A172 (cell line): ENCODE measurements at places on chromosomes 5 and 9.

- peak; percentile 90 for DNase-seq
Measured at GRCh38 chr5:151651997-151652645, 34.6 kb downstream of the SPARC start.

GRCh38 chr5:89556215-89556913 is 673.4 kb upstream of the MEF2C start:
- peak; percentile 87 for DNase-seq

DNA sequence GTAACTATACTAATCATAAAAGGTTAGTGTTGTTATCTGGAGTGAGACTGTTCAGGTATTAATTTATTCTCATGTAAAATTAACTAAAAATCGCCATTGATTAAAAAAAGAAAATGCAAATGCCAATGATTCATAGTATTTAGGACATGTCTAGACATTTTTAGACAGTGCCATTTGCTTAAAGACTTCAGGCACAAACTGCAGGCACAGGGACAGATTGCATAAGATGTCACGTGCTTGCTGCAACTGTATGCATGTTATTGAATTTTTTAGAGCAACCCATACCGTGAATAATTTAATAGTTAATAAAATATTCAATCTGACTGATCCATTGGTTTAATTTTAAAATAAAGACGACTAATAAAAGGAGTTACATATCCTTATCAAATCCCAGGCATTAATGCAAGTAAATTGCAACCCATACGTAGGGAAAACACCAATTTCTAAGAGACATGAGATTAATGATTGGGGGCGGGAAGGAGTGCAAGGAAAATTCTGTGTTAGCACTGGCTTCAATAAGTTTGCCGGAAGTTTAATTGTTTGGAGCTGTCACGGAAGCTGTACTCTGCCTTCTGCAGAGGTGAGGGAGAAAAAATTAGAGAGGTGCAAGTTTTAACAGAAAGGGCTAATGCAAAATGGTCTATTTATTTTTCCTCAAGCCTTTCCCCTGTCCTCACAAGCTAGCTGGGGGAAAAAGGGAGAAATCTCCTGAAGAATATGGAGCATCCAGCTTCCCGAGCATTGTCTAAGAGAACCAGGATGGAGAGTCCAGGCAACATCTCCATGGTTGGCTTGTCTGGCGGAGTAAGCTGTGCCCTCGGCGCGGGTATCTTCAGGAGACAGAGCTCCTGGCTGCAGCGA is 2.9 kb downstream of the EDIL3 start:
- DNase-seq: no peak

DNA sequence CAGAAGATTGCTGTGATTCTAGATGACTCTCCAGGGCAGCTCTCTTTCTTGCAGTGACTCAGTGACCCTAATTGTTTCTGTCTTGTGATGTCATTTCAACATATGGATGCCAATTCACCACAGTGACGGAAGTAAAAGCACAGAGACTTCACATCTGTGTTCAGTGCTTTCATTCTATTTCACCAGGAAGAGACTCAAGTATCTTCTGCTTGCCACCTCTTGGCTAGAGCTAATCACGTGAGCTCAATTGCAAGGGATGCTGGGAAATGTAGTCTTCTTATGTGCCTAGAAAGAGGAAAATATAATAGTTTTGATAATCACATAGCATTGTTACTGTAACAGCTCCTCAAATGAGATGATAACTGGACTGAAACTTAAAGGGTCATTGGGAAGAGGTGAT is 453.3 kb upstream of the KLF4 start:
- DNase-seq: no peak

GRCh38 chr9:107439991-107440456 is 49.5 kb downstream of the KLF4 start:
- DNase-seq: peak; percentile 72

- DNase-seq: no peak
Measured at GRCh38 chr5:67425514-67425913, 228.9 kb upstream of the CD180 start.

GRCh38 chr9:9108641-9109040 is 1309.1 kb upstream of the DMAC1 start:
- peak; percentile 52 for DNase-seq

GRCh38 chr9:17839776-17840175 is 260.9 kb downstream of the SH3GL2 start:
- no peak for DNase-seq

GRCh38 chr9:116094846-116095245 is 58.7 kb upstream of the PAPPA start:
- DNase-seq: no peak

DNA sequence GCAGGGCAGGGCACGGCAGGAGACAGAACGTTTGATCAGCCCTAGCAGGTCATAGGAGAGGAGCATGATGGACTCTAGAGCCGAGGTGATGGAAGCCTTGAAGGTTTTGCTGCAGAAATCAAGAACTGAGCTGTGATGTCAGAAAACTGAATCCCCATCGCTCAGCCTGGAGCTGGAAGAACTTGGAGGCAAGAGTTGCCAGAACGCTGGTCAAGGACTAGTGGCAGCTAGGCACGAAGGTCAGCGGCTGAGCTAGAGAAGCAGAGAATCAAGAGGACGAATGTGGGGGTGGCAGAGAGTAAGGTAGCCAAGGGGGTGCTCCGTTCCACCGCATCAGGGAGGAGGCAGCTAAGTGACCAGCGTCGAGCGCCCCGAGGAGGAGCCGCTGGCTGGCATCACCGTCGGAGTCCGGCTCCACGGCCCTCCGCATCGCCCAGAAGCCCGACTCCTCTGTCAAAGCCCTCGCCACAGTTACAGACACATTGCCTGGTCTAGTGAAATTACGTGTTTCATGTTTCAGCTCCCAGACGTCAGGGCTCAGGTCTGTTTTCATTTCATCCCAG is 1.2 kb upstream of the GALNT10 start:
- DNase-seq: no peak

GRCh38 chr9:23412046-23412445 is 414.0 kb downstream of the ELAVL2 start:
- no peak for DNase-seq

DNA sequence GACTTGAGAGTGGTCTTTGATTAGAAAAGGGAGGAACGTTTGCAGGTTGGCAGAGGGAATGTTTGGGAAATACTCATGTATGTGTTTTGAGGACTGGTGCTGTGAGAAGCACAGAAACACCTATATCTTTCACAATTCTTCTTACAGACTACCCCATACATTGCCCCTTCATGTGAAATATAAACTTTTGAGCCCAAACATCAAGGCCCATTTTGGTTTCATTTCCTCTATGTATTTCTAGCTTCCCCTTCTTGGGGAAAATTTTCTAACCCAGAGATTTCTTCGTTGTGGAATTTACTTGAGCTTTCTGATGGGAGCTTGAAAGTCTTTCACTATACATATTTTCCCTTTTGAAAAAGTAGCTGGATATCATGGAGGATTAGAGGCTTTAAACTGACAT is 67.6 kb downstream of the FYB1 start:
- DNase-seq: no peak

- DNase-seq: no peak
Measured at GRCh38 chr5:168655316-168655715, 76.1 kb upstream of the PANK3 start.

DNA sequence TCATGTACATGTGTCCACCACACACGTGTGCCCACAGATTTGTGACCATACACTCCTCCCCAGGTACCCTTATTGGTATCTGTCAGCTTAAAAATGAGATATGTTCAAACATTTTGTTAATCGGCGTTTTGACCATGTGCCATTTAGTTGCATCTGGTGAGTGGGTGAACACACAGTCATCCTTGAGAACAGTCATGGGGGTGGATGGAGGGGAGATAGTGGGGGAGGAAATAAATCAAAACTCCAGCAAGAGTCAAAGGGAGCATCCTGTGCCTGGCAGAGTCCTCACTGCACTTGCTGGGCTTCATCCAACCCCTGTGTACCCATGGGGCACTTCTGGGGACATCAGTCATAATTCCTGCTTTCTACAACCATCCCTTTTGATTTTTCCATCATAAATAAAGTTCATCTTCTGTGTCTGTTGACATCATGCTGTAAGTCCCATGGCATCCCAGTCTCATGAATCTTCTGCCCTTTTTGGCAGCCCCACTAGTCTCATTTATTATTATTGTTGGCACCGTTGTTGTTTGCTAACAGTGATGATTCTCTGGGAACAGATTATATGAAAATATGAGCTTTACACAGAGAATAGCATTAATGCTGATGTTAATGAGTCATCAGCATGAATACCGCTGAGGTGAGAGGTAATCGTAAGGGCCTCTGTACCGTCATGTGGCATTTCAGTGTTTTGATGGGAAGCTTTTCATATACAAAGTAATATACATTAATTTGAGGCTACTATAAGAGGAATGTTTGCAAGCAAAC is 24.4 kb upstream of the CLK4 start:
- DNase-seq: no peak

GRCh38 chr5:68254810-68255209 is 39.3 kb downstream of the PIK3R1 start:
- DNase-seq: no peak

- no peak for DNase-seq
Measured at GRCh38 chr5:158194561-158194976, 335.6 kb upstream of the CLINT1 start.

GRCh38 chr9:120628207-120628924 is 48.4 kb upstream of the CDK5RAP2 start:
- no peak for DNase-seq

DNA sequence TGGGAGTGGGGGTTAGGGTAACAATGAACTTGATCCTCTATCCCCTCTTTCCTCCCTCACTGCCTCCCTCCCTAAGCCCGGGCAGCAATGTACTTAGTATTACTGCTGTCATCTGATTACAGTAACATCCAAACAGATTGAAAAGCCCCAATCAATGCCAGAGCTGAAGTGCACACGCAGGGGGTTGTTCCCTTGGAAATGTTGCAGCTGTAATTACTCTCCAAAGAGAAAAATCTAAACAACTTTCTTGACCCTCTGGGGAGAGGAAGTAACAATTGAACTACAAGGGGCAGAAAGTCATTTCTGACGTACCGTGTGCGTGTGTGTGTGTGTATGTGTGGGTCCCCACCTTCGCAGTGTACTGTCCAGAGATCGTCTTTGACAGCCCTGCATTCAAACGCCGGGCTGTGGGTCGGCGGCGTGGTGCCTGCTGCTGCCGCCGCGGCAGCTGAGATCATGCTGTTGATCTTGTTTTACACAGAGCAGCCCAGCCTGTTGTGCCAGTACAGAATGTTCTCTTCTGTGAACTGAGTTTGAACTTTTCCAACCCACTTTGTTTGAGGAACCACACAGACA is 66.0 kb upstream of the KLF9 start:
- DNase-seq: no peak

DNA sequence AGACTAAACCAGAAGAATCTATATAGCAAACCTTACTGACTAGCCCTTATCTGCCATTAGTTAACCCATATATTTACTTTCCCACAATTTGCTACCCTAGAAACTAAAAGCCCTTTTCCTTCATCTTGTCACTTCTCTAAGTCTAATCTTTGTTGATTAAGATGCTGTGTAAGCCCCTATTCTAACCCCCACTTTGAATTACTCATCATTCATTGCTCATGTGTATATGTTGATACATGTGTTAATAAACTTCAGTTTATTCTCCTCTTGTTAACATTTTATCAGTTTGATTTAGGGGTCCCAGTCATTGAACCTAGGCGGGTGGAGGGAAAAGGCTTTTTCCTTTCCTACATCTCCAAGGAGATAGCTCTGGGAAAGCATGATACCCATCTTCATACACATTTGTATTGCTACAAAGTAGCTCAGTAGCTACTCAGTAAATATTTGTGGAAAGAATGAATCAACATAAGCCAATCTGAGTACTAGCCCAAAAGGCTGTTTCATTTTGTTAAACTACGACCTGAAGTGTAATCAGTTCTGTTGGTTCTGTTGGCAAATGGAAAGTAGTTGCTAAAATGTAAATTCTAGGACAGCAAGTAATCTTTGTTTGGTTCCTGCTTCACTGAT is 35.1 kb upstream of the NDFIP1 start:
- no peak for DNase-seq

DNA sequence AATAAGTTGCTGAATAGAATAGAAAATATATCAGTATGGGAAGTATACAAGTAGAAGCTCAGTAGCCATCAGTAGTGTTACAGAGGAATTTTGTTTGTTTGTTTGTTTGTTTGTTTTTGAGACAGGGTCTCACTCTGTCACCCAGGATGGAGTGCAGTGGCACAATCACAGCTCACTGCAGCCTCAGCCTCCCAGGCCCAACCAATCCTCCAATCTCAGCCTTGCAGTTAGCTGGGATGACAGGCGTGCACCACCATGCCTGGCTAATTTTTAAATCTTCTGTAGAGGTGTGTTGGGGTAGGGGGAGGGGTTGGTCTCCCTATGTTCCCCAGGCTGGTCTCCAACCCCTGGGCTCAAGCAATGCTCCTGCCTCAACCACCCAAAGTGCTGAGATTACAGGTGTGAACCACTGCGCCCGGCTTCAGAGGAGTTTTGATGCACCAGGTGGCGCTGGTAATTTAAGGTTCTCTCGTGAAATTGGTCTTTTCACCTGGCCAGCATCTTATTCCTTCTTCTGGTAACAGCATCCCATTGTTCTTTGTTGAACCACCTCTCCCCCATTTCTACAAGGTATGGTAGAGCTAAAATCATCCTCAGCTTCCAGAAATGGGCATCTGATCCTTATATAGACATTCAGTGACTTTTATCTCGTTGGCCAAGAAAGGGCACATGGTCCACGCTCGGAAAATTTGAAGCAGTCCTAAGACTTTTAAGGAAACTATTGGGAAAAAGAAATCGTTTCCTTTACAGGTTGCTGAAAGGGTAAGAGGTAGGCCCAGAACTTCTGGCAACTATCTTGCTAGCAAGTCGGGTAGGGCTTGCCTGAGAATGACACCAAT is 157.1 kb downstream of the ARRDC3 start:
- DNase-seq: peak; percentile 56

DNA sequence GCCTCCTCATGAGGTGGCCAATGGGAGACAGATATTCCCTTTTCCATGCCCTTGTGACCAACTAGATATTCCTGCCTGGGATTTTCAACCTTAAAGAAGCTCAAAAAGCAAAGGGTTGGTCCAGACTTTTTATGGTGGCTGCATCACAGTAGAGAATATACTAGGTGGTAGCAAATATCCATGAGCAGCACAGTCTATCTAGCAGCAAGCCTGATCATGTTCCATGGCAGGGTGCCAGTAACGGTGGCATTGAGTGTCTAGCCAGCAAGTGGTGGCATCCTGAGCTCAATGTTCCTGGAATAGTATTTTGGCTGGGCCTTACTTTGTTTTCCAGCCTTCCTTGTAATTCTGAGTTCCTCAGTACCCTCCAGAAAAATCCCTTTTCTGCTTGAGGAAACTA is 25.8 kb downstream of the CDC25C start:
- DNase-seq: no peak

- no peak for DNase-seq
Measured at GRCh38 chr5:54103871-54104270, 206.5 kb downstream of the ARL15 start.

- DNase-seq: no peak
Measured at GRCh38 chr9:132610661-132611060, 28.3 kb downstream of the BARHL1 start.

DNA sequence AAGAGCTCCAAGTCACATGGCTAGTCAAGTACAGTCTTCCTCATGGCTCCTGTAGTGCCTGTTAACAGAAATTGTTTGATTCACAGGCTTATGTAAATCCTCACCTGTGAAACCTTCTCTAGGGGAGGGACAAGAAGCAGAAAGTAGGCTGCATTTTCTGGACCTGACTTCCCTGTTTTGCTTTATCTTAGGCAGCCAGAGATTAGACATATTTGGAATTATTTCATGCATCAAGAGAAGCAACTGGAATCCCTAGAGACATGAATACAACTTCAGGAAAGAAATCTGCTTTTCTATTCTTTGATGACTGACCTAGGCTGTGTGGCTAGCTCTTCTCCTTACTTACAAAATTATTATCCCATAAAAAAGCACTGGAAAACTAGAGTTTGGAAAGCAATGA is 52.3 kb downstream of the CAST start:
- no peak for DNase-seq

GRCh38 chr5:19048726-19049125 is 939.3 kb downstream of the CDH18 start:
- DNase-seq: no peak
